ENCODE measurements at places on chromosomes 12 and 14.

- no peak for DNase-seq
Measured at GRCh38 chr14:103273145-103273744, 60.8 kb upstream of the EIF5 start.

- no peak for DNase-seq
Measured at GRCh38 chr12:85587158-85587557, 249.1 kb downstream of the RASSF9 start.

DNA sequence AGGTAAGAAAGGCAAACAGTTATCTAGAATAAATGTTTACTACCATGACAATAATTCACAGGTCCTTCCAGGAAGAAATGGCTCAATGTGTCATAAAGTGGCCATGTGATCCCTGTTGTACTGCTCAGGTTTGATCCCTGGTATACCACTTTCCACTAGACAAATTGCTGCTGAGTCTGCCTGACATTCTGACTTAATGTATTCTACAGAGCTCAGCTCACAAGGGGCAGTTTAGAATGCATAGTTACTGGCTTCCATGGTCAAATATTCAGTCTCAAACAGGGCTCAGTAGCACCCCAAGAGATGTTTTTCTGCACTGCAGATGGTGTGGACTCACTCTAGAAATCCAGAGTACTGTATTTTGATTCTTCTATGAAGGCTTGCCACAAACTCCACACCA lies 21.8 kb downstream of the TSHR start:
- peak; percentile 14 for DNase-seq

GRCh38 chr14:93073358-93073707 lies 42.4 kb downstream of the ITPK1 start:
- DNase-seq: no peak

- DNase-seq: no peak
Measured at GRCh38 chr14:59017285-59017965, 171.0 kb upstream of the DAAM1 start.

- no peak for DNase-seq
Measured at GRCh38 chr14:26984311-26985177, 386.7 kb upstream of the NOVA1 start.

- no peak for DNase-seq
Measured at GRCh38 chr12:54631988-54632728, 2.5 kb downstream of the LACRT start.

DNA sequence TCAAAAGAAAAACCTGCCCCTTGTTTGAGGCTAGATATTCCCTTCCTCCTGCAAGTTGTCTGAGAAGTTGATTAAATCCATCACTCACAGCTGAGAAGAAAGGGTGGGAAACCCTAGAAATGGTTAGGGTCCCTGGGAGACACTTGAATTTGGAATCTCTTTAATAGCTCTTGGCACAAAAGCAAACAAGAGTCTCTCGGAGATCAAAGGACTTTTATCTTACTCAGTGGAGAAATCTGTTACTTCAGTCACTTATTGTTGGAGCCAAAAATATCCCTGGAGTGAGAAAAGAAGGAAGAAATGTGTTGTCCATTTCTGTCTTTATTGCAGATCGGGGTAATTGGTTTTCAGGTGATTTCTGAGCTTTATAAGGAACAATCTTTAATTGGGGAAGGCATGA lies 47.0 kb downstream of the TMEM132C start:
- DNase-seq: no peak

- DNase-seq: peak; percentile 53
Measured at GRCh38 chr12:26056335-26056734, 68.5 kb downstream of the BHLHE41 start.

DNA sequence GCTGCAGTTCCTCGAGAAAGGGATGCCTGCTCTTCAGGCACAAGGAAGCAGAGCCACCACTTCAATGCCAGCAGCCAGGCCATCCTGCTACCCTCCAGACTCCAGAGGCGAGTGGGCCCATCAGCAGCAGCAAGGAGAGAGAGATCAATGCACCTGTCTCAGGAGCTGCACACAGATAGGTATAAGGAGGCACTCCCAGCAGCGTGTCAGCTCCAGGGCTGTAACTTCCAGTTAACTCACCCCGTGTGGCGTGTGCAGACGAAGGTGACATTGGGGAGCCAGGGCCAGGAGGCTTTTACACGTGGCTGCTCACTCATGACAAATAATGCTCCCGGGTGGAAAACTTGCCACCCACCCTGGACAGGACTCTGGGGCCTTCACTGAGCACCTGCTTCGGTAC lies 24.2 kb downstream of the GALNT16 start:
- DNase-seq: no peak

GRCh38 chr12:28872654-28873268 lies 276.3 kb upstream of the FAR2 start:
- DNase-seq: peak; percentile 22

- DNase-seq: no peak
Measured at GRCh38 chr14:78363008-78363407, 192.8 kb downstream of the NRXN3 start.
